Astrocyte (in vitro differentiated cells and primary cell): ENCODE measurements at places on chromosomes 6 and 20.
A peak's percentile ranks its signal among the peaks of the same experiment; 100 is the strongest.

- H3K4me1 ChIP-seq = no peaks in the 10 kb centered on the region
- no peaks in the 10 kb centered on the region for H3K36me3 ChIP-seq
- H3K27ac ChIP-seq = no peak overlapping the region
Measured at GRCh38 chr6:50720623-50721022, 7.3 kb downstream of the TFAP2D start.

DNA sequence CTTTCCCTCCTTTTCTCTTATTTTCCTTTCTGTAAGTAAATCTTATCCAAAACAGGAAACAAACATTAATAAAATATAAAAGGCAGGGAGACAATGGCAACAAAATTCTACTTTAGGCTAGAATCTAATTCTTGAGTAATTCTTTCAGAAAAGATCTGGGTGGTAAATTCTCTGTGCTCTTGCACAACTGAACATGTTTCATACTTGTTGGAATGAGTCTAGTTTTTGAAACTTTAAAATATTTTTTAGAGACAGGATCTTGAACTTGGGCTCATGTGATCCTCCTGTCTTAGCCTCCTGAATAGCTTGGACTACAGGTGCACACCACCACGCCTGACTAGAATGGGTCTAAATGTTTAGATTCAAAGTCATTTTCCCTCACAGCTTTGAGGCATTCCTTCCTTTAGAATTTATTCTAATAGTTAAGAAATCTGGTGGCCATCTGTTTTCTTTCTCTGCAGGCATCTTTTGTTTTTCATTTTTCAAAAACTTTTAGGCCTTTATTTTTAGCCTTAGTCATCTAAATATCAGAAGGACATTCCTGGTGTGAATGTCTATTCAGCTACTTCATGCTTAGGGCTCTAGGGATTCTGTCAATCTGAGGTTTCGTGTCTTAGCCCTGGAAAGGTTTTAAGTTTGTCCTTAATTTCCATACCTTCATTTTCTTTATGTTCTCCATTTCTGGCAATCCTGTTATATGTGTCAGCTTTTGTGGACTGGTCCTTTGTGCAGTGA, 76.5 kb downstream of the CDKAL1 start:
- no peak overlapping the region for H3K4me3 ChIP-seq
- DNase-seq = peak; percentile 3
- H3K27ac ChIP-seq = no peak overlapping the region
- H3K27me3 ChIP-seq = no peaks in the 10 kb centered on the region
- H3K36me3 ChIP-seq = no peaks in the 10 kb centered on the region

GRCh38 chr20:52763321-52763853, 208.8 kb upstream of the TSHZ2 start:
- no peaks in the 10 kb centered on the region for H3K27me3 ChIP-seq
- no peak overlapping the region for H3K4me3 ChIP-seq
- no peaks in the 10 kb centered on the region for H3K36me3 ChIP-seq
- H3K27ac ChIP-seq = no peak overlapping the region

GRCh38 chr6:14231071-14231483, 113.5 kb downstream of the CD83 start:
- H3K36me3 ChIP-seq = no peaks in the 10 kb centered on the region
- H3K4me3 ChIP-seq = no peak overlapping the region
- DNase-seq = no peak
- H3K27me3 ChIP-seq = no peaks in the 10 kb centered on the region

DNA sequence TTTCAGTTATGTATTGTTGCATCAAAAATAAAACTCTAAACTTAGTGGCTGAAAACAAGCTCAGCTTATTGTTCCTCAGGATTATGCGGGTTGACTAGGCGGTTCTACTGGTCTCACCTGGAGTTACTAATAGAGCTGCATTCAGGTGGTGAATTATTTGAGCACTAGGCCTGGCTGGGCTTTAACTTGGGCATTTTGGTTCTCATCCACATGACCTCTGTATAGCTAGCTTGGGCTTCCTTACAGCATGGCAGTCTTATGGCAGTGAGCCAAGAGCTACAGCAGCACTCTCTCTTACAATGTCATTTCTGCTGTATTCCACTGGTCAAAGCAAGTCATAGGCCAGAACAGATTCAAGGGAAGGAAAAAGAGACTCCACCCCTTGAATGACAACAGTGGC, 1.6 kb downstream of the PGBD1 start:
- no peaks in the 10 kb centered on the region for H3K27me3 ChIP-seq
- H3K4me3 ChIP-seq = no peak overlapping the region
- H3K36me3 ChIP-seq = peaks cover 17% of the 10 kb centered on the region
- H3K4me1 ChIP-seq = no peaks in the 10 kb centered on the region
- DNase-seq = no peak
- H3K27ac ChIP-seq = no peak overlapping the region

DNA sequence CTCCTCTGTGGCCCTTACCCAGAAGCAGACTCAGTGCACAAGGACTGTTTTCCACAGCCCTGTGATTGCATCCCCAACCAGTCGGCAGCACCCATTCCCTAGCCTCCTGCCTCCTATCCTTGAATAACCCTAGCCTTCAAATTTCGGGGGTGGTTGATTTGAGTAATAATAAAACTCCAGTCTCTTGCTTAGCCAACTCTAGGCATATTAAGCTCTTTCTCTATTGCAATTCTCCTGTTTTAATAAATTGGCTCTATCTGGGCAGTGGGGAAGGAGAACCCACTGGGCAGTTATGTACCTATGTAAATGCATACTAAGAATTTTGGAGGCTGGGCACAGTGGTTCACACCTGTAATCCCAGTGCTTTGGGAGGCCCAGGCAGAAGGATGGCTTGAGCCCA, 70.6 kb upstream of the ZMYND8 start:
- DNase-seq = no peak
- H3K27me3 ChIP-seq = no peaks in the 10 kb centered on the region
- no peak overlapping the region for H3K4me3 ChIP-seq
- no peak overlapping the region for H3K27ac ChIP-seq
- H3K36me3 ChIP-seq = no peaks in the 10 kb centered on the region

DNA sequence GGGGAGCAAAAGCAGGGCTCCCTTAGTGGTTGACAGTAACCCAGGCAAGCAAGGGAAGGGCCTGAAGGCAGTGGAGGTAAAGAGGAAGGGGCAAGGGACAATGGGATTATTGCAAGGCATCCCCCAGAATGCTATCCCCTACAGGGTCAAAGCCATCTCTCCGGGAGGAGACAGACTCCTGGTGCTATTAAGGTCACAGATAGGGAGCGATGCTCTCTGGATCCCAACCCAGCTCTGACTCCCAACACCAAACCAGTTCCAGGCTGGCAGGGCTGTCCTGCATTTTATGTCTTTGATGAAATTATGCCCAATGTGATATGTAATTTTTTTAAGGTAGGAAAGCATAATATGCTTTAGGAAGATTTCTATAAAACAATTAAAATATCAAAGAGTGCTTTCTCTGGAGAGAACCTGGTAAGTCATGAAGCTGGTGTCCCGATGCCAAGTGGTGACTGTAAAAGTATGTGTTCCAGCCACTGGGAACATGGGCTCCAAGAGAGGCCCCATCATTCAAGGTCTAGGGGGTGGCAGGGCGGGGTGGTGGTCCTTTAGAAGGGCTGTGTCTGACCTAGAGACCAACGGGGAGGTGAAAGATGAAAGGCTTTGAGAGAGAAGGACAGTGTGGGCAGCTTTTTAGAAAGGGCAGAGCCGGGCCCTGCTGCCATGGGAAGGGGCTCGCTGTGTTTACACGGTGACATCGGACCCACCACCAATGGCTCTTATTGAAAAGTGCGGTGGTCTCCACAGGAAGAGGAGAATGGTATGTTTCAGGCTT, 276.5 kb downstream of the CDC5L start:
- DNase-seq = no peak
- no peaks in the 10 kb centered on the region for H3K36me3 ChIP-seq
- H3K4me1 ChIP-seq = peaks cover 58% of the 10 kb centered on the region

DNA sequence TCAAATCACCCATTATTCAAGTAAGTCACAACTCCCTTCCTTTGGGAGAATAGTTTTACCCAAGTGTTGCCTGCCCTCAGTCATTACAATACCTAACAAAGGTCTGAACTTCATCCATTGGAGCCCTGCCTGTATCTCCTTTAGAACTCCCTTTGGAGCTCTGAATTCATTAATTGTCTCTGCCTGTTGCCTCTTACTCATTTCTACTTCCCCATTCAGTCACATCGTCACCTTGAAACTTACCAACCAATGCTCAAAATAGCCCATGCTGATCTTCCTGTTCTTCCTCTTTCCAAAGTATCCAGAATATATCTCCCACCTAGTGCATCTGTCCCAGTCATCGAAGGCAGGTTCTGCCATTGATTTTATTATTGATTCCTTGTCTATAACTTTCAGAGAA, 120.7 kb upstream of the ADGRF1 start:
- H3K36me3 ChIP-seq = no peaks in the 10 kb centered on the region
- DNase-seq = no peak
- H3K27ac ChIP-seq = no peak overlapping the region
